Cardiac septum (tissue), 1 donor: ENCODE measurements at places on chromosomes 13 and 19. TPM values are rescaled to one million over a fixed set of nuclear protein-coding genes. Genes with fewer than 3 reads are reported as not detected.

GRCh38 chr19:14054721-14055120 is 7.2 kb downstream of the PALM3 start:
- no peak for DNase-seq

GRCh38 chr13:21362741-21363140 is 96.4 kb downstream of the ZDHHC20 start:
- no peak for DNase-seq

The COL4A1 gene
- 196 TPM for total RNA-seq

DNA sequence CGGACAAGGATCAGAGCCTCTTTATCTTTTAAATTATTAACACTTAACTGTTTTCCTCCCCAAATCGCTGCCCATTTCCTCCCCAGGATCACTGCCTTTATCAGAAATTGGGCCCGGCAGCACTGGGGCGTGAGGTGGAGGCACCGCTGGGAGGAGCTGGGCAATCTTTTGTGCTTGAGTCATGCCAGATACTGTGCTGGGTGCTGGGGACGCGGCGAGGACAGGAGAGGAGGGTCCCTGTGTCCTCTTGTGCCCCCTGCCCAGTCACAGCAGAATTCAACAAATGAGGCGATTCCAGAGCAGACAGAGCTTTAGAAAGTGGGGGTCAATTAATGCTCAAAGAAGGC is 347.8 kb downstream of the ZNF536 start:
- peak; percentile 73 for DNase-seq

The OR2Z1 gene
- total RNA-seq, result not detected

GRCh38 chr19:12784394-12784870 is 6.9 kb upstream of the JUNB start:
- no peak for DNase-seq
